ENCODE measurements at places on chromosomes 1 and 21.

DNA sequence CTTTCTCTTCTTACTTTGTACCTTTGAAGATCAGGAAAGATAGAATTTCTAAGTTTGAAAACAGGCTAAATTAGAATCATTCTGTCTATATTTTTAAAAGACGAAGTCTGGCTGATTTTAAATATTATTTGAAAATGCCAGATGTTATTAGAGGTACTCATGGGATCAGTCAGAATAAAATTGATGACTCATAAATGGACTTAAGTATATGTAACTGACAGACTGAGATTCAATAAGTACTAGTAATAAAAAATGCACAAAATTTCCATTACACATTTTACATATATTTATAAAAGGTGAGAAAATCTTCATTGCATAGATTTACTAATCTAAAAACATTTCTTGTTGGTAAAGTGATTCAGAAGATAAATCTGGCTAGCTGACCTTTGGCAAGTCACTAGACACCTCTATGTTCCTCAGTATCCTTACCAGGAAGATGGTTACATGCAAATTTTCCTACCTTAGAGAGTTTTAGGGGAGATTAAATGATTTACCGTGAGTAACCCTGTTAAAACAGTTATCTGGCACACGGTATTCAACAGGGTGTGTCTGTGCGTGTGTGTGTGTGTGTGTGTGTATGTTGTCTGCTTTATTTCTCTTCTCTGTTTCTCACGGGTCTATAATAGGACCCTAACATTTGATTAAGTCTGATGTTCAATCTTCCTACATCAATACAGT, 189.0 kb downstream of the RUNX1 start:
- DNase-seq: no peak

GRCh38 chr1:233015965-233016364, 65.6 kb downstream of the NTPCR start:
- DNase-seq: no peak

DNA sequence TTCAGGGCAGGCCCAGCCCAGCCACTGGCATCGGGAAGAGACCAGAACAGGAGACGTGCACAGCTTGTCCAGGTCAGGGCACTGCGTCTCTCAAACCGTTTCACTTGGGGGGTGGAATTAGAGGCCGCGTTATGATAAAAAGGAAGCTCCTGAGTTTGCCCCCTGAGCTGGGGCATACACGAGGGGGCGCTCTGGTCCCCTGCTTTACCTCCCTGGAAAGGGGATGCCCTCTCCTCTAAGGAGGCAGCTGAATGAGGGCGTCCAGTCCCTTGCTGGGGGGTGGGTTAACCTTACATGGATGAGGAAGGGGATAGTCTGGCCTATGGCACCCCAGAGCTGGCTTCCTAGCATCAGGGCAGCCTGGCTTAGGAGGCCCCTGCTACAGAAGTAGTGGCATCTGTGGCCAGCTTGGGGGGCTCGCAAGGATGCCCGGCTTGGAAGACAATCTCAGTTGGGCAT, 2.3 kb downstream of the MYOG start:
- DNase-seq: no peak

DNA sequence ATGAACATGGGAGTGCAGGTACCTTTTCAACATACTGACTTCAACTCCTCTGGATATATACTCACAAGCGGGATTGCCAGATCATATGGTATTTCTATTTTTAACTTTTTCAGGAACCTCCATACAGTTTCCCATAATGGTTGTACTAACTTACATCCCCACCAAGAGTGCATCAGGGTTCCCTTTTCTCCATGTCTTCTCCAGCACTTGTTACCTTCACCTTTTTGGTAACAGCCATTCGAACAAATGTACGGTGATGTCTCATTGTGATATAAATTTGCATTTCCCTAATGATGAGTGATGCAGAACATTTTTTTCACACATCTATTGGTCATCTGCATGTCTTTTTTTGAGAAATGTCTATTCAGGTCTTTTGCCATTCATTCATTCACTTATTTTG, 25.9 kb upstream of the ACTA1 start:
- DNase-seq: no peak

GRCh38 chr1:170156594-170156993, 10.8 kb downstream of the NTMT2 start:
- no peak for DNase-seq

DNA sequence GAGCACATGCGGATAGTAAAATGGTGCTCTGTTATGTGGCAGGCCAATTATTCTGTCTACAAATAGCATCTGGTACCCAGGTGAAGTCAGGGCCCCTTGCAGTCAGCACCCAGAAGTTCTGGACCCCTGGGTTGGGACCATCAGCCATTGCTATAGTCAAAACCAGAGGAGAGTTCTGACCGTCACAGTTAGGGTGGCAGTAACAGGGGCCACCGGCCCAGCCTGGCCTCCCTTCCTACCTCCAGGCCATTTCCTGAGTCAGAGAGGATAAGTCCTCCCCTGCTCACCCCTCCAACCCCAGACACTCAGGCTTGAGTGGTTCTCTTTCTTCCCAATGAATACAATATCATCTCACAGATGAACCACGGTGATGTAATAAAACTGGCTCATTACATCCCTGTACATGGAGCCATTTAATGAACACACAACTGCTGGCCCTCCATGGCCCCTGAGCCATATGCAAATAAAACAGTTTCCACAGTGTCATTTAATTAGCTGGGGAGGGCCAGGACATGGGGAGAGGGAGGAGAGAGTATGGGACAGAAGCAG, 673.6 kb downstream of the MATN1 start:
- DNase-seq: no peak

DNA sequence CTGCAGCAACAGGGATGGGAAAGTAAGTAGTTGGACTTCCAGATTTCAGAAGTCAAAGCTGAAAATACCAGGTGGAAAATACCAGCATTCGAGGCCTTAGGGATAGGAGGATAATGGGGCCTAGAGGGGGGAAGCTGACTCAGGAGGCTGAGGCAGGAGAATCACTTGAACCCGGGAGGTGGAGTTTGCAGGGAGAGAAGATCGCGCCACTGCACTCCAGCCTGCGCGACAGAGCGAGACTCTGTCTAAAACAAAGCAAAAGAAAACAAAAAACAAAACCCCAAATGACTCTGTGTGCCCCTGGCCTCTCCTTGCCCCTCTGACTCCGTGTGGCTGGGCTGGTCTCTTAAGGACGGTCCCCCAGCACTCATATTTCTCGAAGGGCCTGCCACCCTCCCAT, 3.4 kb downstream of the SH2D2A start:
- DNase-seq: no peak

GRCh38 chr1:207001492-207002245, 30.9 kb downstream of the C1orf116 start:
- no peak for DNase-seq

Data from activated T-helper 1 cell treated with Interleukin-2 at 50 U/mL for 16 hours (primary cell).